ENCODE measurements at places on chromosomes 7 and 10. TPM values are rescaled to one million over a fixed set of nuclear protein-coding genes. Genes with fewer than 3 reads are reported as not detected.

HECW1 gene
- total RNA-seq, result not detected

TRPV5 gene
- total RNA-seq, result not detected

CHN2 gene
- total RNA-seq, result not detected

HOXA7 gene
- total RNA-seq, result not detected

PSMA2 gene
- 58.4 TPM for total RNA-seq

COX15 gene
- total RNA-seq, result 40.7 TPM

ADAMTS14 gene
- not detected for total RNA-seq

IFIT1 gene
- not detected for total RNA-seq

INSIG1 gene
- total RNA-seq, result 214 TPM

UBE2D1 gene
- total RNA-seq, result 11.1 TPM

ANKRD61 gene
- total RNA-seq, result 0.48 TPM

TMEM270 gene
- total RNA-seq, result not detected

CLIP2 gene
- 12.6 TPM for total RNA-seq

SH3PXD2A gene
- total RNA-seq, result 13.0 TPM

PRKAG2 gene
- 18.3 TPM for total RNA-seq

DIP2C gene
- total RNA-seq, result 1.3 TPM

TMEM254 gene
- total RNA-seq, result 4.8 TPM

CDH23 gene
- total RNA-seq, result not detected

NRP1 gene
- total RNA-seq, result 24.5 TPM

WNT2 gene
- total RNA-seq, result not detected

CTBP2 gene
- 125 TPM for total RNA-seq

CRTAC1 gene
- total RNA-seq, result not detected

BLNK gene
- total RNA-seq, result 5.5 TPM

GPR15LG gene
- total RNA-seq, result 3.4 TPM

ADCYAP1R1 gene
- not detected for total RNA-seq

FEZF1 gene
- not detected for total RNA-seq

HOXA5 gene
- 0.43 TPM for total RNA-seq

GOT1 gene
- total RNA-seq, result 60.3 TPM

SPDYE9 gene
- total RNA-seq, result not detected

OPALIN gene
- total RNA-seq, result not detected

GLI3 gene
- 2.3 TPM for total RNA-seq

KCNIP2 gene
- total RNA-seq, result not detected

NPTX2 gene
- total RNA-seq, result not detected

STEAP4 gene
- total RNA-seq, result 2.1 TPM

CRHR2 gene
- not detected for total RNA-seq

ZNF503 gene
- 4.8 TPM for total RNA-seq

DPY19L1 gene
- total RNA-seq, result 14.1 TPM

HTR5A gene
- not detected for total RNA-seq

ASAH2 gene
- 0.24 TPM for total RNA-seq

WIPF3 gene
- 0.21 TPM for total RNA-seq

TSPAN33 gene
- 4.0 TPM for total RNA-seq

SEC23IP gene
- 15.4 TPM for total RNA-seq

CDC14C gene
- total RNA-seq, result not detected

NKX6-2 gene
- total RNA-seq, result not detected

UPP1 gene
- 212 TPM for total RNA-seq

SH2D4B gene
- total RNA-seq, result under 0.01 TPM

ZNF804B gene
- total RNA-seq, result not detected

KEL gene
- total RNA-seq, result 0.72 TPM

MORN4 gene
- 6.0 TPM for total RNA-seq

AKR1C8 gene
- not detected for total RNA-seq

ACSL5 gene
- under 0.01 TPM for total RNA-seq

NIPSNAP2 gene
- 43.6 TPM for total RNA-seq

LRRC18 gene
- total RNA-seq, result not detected
